AG09309 (cell line): ENCODE measurements at places on chromosomes 2 and 18.

DNA sequence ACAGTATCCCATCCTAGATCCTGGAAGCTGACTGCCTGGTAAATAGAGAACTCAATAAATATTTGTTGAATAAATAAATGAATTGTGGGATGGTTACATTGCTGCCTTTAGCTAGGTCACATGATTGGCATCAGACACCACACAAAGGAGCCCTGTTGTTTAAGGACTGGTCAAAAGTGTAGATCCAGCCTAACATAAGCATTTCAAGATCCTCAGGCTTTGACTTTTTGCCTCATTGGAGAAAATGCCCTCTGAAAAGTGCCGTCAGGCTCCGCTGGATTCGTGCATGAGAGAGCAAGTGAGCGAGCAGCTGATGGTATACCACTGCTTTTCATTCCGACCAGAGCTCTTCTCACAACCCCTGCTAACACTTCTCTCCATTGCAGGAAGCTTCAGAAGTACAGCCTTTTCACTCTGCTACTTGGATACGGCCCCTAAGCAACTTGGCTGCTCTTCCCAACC lies 1.3 kb upstream of the ZNF24 start:
- DNase-seq: no peak

- no peak for DNase-seq
Measured at GRCh38 chr2:187329586-187329985, 118.5 kb downstream of the CALCRL start.

GRCh38 chr18:2104620-2105462 lies 466.5 kb downstream of the METTL4 start:
- DNase-seq: no peak

GRCh38 chr18:22935431-22935830 lies 2.3 kb downstream of the RBBP8 start:
- DNase-seq: no peak

DNA sequence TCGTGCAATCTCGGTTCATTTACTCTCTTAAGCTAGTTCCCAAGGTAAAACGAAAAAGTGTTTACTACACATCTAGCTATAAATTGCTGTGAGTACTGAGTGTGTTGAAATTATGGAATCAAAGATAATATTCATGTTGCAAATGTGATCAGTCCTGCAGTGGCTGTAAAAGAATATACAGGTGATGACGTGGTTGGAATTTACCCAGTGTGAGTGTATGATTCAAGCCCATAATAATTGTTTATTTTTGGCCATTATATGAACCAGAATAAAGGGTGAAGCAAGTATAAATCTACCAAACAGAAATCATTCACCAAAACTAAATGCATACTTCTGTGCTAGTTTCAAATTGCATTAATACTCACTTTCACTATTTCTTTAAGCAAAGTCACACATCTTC lies 1363.6 kb upstream of the CHAC2 start:
- no peak for DNase-seq

DNA sequence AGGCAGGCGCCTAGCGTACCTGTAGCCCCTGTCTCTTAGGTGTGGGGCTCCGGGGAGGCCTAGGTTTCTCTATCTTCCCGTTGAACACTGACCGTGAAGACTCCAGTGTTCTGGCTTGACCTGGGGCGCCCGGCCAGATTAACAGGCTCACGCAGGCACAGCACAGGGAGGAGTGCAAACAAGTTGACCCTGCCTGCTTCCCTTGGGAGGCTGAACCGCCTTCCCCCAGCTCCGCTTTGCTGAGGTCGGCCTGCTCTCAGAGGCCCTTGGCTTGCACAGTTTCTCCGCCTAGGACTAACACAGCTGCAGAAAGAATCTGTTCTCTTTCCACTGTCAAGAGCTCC lies 567 bp downstream of the PCYOX1 start:
- DNase-seq: no peak

DNA sequence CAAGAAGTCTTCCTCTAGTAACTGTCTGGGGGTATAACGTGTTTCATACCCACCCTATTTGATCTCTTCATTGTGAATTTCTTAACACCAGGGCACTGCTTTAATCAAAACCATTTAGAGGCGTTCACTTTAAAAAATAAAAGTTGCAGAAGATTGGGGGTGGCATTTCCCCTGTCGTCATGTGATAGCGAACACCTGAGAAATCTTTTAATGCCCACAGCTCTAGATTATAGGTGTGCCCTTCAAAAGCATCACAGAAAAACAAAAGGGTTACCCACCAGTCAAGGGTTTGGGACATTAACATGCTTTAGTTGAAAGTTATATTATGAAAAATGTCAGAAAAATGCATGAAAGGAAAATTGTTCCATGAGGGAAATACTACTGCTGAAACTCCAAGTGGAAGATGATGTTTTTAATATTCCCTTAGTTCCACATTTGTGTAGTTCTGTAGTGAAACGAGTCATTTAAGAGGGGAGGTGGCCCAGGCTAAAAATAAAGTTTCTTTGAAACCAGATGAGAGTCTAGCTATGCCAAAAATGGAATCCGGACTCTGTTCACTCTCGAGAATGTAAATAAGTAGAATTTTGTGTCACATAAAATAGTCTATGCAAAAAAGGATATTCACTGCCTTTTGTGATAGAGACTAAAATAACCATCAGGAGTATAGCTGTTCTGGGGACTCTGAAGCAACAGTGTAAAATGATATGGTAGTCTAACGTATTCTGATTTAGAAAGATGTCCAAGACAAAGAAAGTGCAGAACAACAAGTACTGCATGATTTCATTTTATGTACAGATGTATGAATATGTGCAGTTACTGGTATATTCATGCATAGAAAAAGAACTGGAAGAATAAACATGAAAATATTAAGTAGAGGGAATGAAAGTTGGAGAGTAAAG lies 95.3 kb downstream of the TMEM247 start:
- no peak for DNase-seq
